ENCODE measurements at places on chromosomes 16 and 17. TPM values are rescaled to one million over a fixed set of nuclear protein-coding genes. Genes with fewer than 3 reads are reported as not detected.

LLGL2 gene
- 2.3 TPM for total RNA-seq

CLEC10A gene
- 26.3 TPM for total RNA-seq

PERCC1 gene
- not detected for total RNA-seq

PROCA1 gene
- 0.76 TPM for total RNA-seq

ABCA3 gene
- total RNA-seq, result 9.6 TPM

EVI2A gene
- total RNA-seq, result 0.95 TPM

CA7 gene
- not detected for total RNA-seq

KRT25 gene
- not detected for total RNA-seq

ACBD4 gene
- 6.9 TPM for total RNA-seq

KRTAP4-9 gene
- total RNA-seq, result not detected

TEKT1 gene
- not detected for total RNA-seq

KIFC3 gene
- 69.4 TPM for total RNA-seq

DRC3 gene
- 1.9 TPM for total RNA-seq

CIBAR2 gene
- not detected for total RNA-seq

OR1F1 gene
- not detected for total RNA-seq

TMEM98 gene
- total RNA-seq, result 9.8 TPM

HOXB13 gene
- total RNA-seq, result not detected

SLC35B1 gene
- total RNA-seq, result 73.5 TPM

MYH11 gene
- 19.3 TPM for total RNA-seq

SSTR5 gene
- 4.7 TPM for total RNA-seq

KRT33B gene
- not detected for total RNA-seq

TPSD1 gene
- total RNA-seq, result not detected

CTRB1 gene
- total RNA-seq, result 2.6 TPM

CHD9NB gene
- total RNA-seq, result not detected

TPPP3 gene
- total RNA-seq, result 9.8 TPM

TBC1D3C gene
- total RNA-seq, result not detected

HS3ST2 gene
- total RNA-seq, result 0.17 TPM

NME4 gene
- 73.9 TPM for total RNA-seq

TBC1D3 gene
- total RNA-seq, result not detected

NTN3 gene
- not detected for total RNA-seq

CCL4 gene
- total RNA-seq, result 0.81 TPM

FOXC2 gene
- total RNA-seq, result 0.76 TPM

ZP2 gene
- total RNA-seq, result not detected

KCNG4 gene
- total RNA-seq, result not detected

SPNS3 gene
- 2.0 TPM for total RNA-seq

LAT gene
- 2.1 TPM for total RNA-seq

CCL14 gene
- total RNA-seq, result 6.4 TPM

GNG13 gene
- total RNA-seq, result not detected

P2RX5 gene
- 10.8 TPM for total RNA-seq

DPEP3 gene
- total RNA-seq, result not detected

RGS11 gene
- total RNA-seq, result 8.9 TPM

IRF8 gene
- total RNA-seq, result 1.9 TPM

RNF43 gene
- total RNA-seq, result 3.6 TPM

FBXO47 gene
- total RNA-seq, result not detected

PIMREG gene
- total RNA-seq, result not detected

EVPLL gene
- total RNA-seq, result not detected

CD2BP2 gene
- total RNA-seq, result 39.4 TPM

KCNJ18 gene
- not detected for total RNA-seq

PMFBP1 gene
- not detected for total RNA-seq

BIRC5 gene
- total RNA-seq, result 0.57 TPM

C17orf67 gene
- 0.86 TPM for total RNA-seq

SMPD3 gene
- 0.22 TPM for total RNA-seq

OTOP2 gene
- total RNA-seq, result not detected

LRRC37A3 gene
- total RNA-seq, result 1.2 TPM
